ENCODE measurements at places on chromosomes 2 and 18.

GRCh38 chr2:110852541-110853263 lies 120.3 kb downstream of the ACOXL start:
- no peak for DNase-seq

DNA sequence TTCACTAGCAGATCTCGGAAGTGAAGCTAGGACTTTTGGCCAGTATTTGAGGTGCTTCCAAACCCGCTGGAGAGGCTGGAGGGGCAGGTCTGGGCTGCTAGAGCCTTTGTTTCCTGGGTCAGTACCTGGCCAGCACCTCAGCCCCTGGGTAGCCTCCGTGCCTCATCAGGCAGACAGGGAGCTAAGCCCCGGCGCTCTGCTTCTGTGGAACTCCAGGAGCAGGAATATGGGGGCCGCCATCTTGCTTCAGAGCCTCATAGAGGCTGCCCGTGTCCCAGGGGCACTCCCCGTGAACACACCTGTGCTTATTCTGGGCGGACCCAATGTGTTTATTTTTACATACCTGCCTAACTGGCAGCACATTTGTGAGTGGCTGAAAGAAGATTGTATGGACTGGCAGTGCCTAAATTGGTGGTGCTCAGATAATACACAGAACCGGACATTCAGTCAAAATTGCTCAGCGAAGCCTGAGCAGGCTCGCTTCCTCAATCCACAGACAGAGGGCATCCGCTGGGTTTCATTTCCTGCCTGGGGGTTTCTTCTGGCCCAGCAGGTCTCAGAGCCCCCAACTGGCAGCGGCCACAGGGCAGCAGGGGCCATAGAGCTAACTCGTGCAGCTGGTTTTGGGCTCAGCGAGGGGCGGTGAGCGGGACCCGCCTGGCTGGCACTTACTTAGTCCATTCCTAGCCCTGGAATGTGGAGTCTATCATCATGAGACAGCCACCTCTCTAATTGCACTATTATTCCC lies 176.8 kb upstream of the ALKAL2 start:
- DNase-seq: no peak

GRCh38 chr2:61720911-61721310 lies 132.9 kb downstream of the FAM161A start:
- no peak for DNase-seq

- DNase-seq: no peak
Measured at GRCh38 chr2:231357931-231358330, 37.6 kb upstream of the B3GNT7 start.

DNA sequence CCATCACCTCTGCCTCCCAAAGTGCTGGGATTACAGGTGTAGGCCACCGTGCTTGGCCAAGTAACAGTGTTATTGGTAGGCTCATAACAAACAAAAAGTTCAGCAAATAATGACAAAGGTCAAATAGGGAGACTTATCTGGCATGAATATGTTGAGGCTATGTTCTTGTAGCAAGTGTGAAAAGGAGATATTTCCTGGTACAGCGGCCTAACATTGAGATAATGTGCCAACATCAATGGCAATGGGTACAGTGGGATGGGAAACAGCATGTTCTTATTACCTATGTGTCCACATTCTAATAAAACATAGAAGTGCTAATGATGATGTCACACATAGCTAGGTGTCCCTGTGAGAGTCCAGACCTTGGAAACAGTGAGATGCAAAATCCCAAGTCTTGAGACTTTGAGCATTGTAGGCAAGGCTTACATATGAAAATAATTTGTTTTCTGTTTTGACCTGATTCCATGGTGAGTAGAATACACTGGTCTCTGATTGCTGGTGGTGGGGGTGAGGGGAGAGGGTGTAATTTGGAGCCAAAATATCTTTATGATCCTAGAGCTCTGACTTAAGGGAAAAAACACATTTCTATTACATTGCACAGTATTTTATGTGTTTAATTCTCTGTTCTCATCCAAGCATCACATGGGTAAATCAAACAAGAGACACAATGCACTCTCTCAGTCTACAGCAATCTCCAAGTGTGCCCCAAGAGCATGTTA lies 33.1 kb upstream of the PMAIP1 start:
- no peak for DNase-seq

DNA sequence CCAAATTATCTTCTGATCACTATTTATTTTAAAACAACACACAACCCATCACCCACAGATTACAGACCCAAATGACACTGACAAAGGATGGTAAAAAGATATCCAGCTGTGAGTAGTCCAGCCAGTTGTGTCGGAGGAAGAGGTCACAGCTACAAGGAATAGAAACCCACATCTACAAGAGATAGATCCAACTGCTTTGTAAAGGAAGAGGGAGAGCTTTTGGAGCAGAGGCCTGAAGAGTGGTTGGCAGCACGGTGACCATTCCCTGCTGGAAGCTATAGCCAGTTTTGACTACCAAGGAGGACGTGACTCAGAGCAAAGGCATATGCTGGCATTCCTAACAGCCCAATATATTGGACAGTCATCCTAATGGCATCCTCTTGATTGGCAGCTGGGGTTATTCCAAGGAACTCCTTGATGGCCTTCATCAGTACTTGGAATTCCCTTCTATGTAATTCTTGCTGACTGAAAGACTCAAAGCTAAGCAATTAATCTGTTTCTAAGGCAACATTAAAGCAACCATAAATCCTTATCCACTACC lies 17.1 kb downstream of the SLC8A1 start:
- DNase-seq: no peak

- DNase-seq: peak; percentile 73
Measured at GRCh38 chr2:20350041-20350712, 467 bp downstream of the PUM2 start.

DNA sequence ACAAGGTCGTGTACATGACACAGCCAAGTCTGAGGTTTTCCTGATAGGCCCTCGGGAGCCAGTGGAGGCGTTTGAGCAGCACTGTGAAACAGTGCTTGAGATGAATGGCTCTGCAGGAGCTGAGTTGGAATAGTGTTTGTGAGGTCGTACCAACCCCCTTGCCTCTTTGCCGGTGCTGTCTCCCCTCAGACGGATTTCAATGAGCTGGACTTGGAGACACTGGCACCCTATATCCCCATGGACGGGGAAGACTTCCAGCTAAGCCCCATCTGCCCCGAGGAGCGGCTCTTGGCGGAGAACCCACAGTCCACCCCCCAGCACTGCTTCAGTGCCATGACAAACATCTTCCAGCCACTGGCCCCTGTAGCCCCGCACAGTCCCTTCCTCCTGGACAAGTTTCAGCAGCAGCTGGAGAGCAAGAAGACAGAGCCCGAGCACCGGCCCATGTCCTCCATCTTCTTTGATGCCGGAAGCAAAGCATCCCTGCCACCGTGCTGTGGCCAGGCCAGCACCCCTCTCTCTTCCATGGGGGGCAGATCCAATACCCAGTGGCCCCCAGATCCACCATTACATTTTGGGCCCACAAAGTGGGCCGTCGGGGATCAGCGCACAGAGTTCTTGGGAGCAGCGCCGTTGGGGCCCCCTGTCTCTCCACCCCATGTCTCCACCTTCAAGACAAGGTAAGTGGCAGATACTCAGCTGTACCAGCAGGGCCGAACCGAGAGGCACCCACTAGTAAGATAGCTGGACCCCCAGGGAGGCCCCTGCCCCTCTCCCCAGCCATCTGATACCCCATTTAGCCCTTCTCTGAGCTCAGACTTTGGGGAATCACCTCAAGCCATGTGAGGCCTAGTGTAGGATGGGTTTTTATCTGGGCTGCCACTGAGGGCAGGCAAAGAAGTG lies 83.1 kb downstream of the EPAS1 start:
- no peak for DNase-seq
